Posterior cingulate gyrus (tissue), 11 donors: ENCODE measurements at places on chromosomes 5 and 9.

DNA sequence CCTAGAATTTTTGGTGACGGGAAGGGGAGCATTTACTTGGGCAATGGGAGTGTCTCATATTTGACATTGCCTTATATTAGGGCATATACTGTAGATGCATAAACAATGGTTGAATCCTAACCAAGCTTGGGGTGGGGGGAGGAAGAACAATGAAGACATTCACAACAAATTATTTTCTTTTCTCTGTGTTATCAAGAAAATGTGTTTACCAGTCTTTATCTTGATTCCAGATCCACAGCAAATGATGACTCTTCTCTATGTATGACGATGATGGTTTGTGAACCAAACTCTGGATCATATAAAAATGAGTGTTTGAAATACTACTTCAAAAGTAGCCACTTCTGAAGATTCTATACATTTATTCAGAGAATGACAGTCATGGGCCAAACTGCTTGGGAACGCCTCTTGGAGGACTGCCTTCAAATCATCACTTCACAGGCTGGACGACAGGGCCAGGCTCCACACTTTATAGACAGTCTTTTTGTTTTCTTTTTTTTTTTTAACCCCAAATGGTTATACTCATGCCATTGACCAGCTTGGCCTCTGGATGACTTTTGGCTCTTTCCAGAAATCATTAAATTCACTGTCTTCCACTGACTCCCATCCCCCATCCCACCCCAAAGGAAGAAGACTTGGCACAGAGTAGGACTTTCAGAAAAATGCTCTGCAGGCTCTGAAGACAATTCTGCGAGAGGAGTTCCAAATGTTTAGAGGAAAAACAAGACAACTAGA, 123.8 kb upstream of the LIFR start:
- DNase-seq: peak; percentile 32

DNA sequence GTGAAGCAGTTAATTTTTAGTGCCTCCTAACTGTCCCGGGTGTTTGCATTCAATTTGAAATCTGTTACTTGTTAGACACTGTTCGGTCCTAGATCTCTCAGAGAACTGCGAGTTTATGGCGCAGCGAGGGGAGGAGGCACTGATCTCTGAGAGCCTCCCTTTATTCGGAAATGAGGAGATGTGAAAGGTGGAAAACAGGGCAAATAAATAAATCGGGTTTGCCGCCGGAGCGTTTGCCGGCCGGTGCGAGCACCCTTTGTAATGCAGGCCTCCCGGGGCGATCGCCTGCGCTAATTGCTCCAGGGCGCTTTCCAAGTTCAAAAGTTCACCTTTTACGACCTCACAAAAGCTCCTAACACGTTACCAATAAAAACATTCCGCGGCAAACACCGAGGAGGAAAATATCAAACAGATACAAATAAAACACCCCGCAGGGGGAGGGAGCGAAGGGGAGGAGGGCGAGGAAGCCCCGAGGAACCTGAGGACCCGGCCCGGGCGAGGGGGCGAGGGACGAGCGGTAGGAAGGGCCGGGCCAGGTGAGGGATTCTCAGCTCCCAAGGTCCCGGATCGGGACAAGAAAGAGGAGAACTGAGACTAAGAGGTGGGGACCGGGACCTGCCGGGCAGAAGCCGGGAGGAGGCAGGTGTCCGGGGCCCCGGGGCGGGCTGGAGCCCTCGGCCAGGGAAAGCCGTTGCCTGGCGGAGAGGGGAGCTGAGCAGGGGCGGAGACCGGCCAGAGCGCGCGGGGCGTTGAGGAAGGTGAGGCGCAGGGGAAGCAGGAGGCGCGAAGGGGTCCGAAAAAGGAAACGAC, 1.4 kb downstream of the NR6A1 start:
- DNase-seq: no peak

DNA sequence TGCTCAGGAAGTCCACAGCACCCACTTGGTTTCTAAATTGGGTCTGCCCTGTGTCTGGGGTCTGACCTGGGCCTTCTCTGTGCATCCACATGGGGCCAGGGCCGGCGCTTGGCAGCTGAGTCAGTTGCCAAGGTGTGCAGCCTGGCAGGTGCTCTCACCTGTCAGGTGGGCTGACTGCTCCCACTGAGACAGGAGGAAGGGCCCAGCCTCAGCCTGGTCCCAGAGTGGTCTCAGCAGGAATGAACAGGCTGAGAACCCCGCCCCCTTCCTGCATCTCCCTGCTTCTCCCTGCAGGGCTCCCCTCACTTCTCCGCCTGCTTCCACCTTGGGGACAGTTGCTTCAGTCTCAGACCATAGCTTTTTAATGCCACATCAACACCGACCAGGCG, 60.5 kb downstream of the BARX1 start:
- no peak for DNase-seq

DNA sequence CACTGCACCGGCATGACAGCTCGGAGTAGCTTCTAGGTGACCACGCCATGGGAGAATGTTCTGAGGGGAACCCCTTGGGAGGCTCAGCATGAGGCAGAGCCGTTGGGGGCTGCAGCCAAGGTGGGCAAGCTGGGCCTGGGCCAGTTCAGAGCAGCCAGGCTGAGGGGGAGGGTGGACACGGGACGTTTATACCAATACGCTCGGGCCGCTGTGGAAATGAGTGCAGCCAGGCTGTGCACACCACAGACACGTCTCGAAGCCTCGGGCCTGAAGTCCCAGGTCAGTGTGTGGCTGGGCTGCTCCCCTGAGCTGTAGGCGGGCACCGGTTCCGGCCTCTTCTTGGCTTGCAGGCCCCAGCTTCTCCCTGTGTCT, 28.9 kb upstream of the SLC12A7 start:
- no peak for DNase-seq

GRCh38 chr9:14315875-14316601, 2.1 kb upstream of the NFIB start:
- DNase-seq: peak; percentile 80

DNA sequence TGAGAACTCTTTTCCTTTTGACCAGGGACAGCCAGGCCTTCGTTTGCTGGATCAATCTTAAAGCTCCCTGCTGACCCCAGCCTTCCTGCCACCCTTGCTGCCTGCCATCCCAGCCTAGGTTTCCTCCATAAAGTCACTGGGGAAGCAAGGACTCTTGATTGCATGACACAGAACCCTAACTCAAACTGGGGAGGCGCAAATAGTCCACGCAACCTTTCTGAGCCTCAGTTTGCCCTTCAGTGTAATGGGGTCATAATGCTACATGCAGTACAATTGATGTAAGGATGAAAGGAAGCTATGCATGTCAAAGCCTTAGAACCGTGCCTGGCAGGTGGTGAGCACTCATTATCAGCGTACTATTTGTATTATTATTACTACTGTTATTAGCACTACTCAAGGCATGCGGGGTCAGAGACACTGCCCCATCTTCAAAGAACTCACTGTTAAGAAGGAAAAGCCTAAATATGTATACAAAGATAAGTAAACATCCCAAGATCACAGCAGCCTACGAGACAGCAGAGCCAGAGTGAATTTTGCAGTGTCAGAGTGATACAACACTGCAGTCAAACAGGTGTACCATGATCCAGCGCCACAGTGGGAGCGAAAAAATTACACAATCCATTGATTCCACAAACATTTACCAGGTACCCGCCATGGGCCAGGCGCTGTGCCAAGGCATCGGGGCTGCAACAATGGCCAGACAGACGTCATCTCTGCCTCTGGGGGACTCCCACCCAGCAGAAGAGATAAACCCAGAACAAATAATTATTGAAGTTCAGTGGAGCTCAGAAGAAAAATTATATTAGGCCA, 16.9 kb upstream of the CPLX2 start:
- DNase-seq: no peak

GRCh38 chr5:175478008-175478383, 364 bp upstream of the SFXN1 start:
- no peak for DNase-seq

DNA sequence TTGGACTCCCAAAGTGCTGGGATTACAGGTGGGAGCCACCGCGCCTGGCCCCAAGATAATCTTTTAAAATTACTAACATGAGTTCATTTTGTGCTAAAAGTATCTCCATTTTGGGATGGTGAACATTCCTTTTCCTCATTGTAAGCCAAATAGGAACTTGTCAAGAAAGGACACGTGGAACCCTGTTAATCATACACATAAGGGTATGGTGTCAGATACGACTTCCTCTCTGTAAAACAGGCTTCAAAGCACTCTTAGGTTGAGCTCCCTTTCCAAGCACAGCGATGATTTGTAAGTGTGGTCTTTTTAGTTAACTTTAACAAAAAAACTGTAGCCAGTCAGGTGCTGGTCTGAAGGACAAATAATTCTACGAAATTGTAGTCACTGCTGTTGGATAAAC, 132.7 kb downstream of the UNC13B start:
- no peak for DNase-seq

- peak; percentile 93 for DNase-seq
Observed at GRCh38 chr9:129783516-129784361, 19.2 kb upstream of the TOR1B start.

DNA sequence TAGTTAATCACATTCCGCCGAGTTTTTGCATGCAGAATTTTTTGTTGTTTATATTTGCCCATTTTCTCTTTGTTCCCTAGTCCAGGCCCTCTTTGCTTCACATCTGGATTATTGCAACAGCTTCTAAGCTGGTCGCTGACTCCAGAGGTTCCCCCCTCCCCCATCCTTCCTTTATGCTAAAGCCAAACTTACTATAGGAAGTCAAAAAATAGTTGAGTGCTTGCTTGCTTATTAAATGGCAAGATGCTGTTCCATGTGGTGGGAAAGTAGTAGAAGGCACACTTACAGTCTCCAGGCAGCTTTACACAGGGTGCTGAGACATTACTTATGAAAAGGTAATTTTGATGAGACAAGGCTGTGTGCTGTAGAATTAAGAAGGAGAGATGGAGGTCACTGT, 1.3 kb downstream of the ZBTB34 start:
- DNase-seq: no peak

DNA sequence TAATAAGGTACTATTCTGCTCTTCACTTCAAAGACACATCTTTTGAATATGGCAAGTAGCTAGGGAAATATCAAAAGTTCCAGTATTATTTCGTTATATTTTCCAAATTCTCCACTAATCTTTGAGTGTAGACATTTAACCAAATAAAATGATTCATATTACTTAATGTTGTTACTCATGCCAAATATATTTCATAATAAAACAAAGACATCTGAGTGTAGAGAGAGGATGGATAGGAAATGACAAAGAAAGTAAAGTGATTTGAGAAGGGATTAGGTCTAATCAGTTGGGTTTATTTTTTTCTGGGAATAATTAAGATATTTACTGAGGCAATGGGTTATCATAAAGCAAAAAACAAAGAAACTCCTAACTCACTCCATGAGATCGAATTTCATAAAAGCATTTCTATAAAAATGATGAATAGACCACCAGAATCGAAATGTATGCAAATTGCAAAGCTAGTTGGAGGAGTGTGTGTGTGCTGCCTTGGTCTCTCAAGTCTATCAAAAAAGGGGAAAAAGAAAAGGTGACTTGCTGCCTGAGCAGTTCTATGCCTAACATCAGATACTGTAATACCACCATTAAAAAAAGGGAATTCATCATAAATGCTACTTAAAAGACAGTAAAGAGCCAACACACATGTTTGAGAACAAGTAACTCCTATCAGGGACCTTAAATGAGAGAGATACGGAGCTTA, 255.5 kb downstream of the PDE4D start:
- no peak for DNase-seq

DNA sequence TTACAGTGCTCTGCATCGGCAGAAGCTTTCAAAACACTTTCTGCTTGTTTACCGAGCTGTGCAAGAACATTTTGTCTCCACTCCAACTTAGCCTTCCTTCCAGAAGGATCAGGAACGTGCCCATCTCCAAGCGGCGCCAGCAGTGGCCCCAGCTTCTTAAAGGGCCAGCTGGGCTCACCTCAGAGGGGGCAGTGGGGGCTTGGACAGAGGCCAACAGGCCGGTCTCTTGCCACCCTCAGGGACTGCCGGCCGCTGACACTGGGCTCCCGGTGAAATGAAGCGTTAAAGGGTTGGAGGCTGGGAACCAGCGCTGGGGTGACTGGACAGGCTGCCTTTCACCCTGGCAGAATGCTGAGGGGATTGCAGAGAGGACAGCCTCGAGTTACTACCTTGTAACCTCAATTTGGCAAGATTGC, 67.0 kb upstream of the RNU6ATAC start:
- DNase-seq: no peak

DNA sequence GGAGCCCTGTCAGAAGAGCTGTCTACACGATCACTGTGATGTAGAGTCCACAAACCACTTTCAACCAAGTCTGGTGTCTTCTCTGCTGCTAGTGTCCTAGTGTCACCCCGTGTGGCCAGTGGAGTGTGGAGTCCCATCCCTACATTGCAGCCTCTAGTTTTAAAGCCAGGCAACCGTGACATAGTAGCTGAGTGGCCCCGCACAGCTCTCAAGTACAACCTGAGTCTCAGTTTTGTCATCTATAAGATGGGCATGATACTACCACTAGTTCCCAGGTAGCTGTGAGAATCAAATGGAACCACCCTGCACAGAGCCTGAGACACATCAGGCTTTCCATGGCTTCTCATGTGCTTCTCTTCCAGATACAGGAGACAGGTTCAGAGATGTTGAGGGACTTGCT, 43.2 kb upstream of the AKNA start:
- no peak for DNase-seq

GRCh38 chr5:92946546-92946945, 634.5 kb downstream of the NR2F1-AS1 start:
- no peak for DNase-seq

GRCh38 chr5:2375757-2376250, 375.7 kb downstream of the IRX2 start:
- DNase-seq: no peak

DNA sequence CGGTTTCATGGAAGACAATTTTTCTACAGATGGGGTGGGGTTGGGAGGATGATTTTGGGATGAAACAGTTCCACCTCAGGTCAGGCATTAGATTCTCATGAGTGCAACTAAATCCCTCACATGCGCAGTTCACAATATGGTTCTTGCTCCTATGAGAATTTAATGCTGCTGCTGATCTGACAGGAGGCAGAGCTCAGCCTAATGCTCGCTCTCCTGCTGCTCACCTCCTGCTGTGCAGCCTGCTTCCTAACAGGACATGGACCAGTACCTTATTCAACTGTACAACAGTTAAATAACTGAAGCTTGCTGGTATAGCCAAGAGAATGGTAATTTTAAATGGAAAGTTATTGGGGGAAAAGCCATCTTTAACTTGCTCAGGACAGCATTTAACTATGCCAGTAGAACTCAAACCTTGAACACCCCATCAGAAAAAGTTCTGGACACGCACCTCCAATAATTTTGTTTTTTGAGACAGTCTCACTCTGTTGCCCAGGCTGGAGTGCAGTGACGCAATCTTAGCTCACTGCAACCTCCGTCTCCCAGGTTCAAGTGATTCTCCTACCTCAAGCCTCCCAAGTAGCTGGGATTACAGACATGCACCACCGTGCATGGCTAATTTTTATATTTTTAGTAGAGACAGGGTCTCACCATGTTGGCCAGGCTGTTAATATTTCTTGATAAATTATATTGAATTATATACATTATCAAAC, 27.7 kb downstream of the HMGCR start:
- no peak for DNase-seq
